ENCODE measurements at places on chromosomes 1 and 21.
A peak's percentile ranks its signal among the peaks of the same experiment; 100 is the strongest.

- ATAC-seq = no peak
These were observed 383.2 kb downstream of the KIF26B start for GRCh38 chr1:245537992-245538391.

- peak; percentile 67 for ATAC-seq
These were observed 13.8 kb downstream of the PARK7 start for GRCh38 chr1:7975212-7975865.

GRCh38 chr1:196774175-196774574 is 465 bp upstream of the CFHR3 start:
- ATAC-seq = no peak

DNA sequence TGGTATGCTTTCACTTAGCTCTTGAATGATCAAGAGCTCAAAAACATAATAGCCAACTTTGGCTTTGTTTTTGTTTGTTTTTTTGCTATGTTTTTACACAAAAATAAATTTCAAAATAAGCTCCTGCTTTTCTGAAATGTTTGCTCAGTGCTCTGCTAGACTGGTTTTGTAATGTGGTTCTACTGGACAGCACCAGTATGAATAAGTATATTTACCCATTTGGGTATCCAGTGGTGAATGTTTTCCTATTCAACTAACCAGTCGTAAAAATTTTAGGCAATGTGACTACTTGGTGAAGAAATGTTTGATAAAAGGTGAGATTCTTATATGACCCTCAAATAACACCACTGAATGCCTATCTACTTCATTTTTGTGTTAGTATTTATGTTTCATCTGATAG is 308.6 kb downstream of the PTPRC start:
- ATAC-seq = no peak

DNA sequence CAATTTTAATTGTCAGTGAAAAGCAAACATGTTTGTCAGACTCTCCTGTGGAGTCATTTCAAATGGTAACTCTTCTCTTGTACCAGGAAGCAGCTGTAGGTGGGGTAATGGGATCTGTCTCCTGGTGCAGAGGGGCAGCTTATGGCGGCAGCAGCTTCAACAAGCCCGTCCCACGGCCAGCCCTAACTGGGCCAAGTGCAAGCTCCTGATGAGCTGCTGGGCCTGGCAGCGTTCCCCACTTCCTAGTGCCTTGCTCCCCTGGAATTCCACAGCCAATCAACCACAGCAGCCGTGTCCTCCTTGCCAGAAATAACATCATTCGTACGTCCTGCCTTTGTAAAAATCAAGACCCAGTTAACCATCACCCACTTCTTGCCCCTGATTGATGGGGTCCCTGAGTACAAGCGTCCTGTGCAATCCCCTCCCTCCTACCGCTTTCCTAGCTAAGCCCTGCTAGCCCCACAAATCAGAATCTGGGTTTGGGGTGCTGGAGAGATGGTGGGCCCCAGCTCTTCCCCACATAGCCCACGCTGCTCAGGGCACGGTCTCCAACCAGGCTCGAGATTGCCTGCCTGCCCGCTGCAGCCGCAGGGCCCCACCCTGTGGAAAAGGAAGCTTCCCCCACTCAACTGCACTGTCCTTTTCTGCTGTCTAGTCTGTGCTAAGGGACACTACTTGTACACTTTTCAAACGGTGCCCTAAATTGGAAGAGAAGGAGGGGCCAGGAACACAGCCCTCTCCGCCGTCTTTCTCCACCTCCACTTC is 61.2 kb downstream of the TOR1AIP2 start:
- no peak for ATAC-seq

DNA sequence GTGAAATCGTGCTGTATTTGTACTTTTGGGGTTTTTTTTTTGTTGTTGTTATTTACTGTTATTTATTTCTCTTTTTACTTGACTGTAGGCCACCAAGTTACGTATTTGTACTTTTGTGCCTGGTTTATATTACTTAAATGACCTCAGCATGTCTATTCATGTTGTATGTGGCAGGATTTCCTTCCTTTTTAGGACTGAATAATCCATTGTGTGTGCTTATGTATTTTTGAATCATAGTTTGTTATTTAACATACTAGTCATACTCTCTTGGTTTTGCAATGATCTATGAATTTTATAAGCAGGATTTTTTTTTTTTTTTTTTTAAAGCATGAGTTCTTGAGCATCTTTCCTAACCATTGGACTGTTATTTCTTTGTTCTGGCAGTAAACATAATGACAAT is 51.2 kb downstream of the RNF2 start:
- no peak for ATAC-seq

DNA sequence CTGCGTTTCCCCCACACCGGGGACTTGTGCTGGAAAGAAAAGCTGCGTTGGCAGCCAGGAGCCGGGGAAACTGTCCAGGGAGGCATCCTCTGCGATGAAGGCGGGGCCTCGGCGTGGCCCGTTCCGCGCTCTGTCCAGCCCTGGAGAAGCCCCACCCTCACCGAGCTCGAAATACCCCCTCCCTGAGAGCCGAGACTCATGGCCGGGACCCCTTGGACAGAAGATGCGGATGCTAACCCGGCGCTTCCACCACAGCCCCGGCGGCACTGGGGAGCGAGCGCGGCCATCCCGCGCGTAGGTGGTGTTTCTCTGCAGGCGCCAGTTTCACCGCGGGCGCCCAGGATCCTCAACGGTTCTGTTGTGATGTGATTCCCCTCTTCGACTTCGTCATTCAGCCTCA is 31.6 kb downstream of the PDE9A start:
- no peak for ATAC-seq

DNA sequence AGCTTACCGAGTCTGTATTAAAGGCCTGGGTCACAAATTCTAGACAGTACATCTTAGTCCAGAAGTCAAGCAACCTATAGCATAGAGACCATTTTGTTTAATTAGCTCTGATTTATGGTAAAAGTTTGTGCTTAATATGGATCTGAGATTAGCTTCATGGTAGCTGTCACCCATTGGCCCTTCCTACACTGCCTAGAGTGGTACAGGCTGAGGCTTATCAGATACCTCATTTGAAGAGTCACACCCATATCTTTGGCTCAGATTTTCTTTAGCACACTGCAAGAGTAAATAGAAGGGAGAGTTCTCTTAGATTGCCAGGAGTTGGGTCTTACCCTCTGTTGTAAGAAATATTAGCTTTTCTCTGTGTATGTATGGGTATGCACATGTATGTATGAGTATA is 3.6 kb downstream of the AK4 start:
- no peak for ATAC-seq

DNA sequence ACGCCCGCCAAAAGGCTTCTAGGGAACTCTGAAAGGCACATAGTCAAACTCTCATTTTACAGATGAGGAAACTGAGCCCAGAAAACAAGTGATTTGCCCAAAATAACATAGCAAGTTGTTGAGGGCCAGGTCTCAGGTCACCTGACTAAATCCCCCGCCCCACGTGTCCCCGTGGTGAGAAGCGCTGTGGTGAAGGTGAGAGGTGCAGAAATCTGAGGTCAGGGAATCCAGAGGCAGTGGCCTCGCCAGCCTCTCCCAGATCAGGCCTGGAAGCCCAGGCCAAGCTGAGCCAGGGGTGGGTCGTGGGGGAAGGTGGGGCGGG is 5.1 kb downstream of the HDGF start:
- no peak for ATAC-seq

DNA sequence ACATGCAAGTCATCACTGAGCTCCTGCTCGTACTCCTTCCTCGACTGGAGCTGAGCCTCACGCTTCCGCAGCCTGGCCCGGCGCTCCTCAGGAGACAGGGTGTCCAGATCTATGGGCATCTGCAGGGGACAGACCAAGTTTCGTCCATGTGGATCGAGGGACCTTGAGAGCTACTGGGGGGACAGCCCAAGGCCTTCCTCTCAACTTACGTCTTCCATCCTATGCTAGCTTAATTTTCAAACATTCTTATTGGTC is 2.4 kb downstream of the MRPL55 start:
- ATAC-seq = no peak

GRCh38 chr1:209015092-209015491 is 568.4 kb upstream of the CAMK1G start:
- ATAC-seq = no peak

DNA sequence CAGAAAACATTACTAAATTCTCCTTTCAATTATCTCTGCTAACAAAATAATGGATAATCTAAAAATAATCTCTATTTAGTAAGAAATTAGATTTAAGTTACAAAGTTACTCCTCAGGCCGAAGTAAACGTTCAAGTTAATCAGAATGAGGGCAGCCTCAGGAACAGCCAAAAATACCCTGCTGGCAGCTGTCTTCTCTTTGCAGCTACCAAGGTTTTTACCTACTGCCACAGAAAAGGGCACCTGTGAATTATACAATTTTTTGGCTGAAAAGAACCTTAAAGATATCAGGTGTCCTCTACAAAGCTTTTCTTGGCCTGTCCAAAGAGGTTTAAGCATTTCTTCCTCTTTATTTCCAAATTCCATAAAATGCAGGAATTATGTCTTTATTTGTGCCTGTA is 84.4 kb downstream of the AKT3 start:
- ATAC-seq = no peak

GRCh38 chr1:118116401-118116800 is 68.6 kb downstream of the SPAG17 start:
- no peak for ATAC-seq

- no peak for ATAC-seq
These were observed 59.6 kb upstream of the C1orf87 start for GRCh38 chr1:60133000-60133673.

GRCh38 chr1:242199776-242200458 is 201.0 kb upstream of the MAP1LC3C start:
- ATAC-seq = no peak

DNA sequence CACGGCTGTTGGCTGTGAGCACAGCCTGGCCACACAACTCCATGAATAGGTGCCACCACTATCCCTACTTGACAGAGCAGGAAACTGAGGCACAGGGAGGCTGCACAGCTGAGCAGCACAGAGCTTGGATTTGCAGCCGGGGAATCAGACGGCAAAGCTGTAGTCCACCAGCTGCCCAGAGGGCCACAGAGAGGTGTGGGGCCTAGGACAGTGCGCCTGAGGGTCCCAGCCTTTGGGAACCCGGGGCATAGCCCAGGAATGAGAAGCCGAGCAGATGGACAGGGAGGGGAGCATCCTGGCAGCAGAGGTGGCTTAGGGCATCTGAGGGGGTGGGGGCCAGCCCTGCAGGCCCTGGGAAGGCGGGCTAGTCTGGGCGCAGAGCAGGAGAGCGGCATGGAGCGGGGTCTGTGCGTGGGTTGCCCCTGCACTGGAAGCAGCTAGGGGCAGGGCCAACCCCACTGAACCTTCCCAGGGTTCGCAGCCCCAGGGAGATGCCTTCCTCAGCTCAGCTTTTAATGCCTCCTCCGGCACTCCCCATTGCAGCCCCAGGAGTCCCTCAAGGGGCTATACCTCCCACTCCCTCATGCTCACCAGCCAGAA is 46.2 kb upstream of the COL18A1 start:
- no peak for ATAC-seq

DNA sequence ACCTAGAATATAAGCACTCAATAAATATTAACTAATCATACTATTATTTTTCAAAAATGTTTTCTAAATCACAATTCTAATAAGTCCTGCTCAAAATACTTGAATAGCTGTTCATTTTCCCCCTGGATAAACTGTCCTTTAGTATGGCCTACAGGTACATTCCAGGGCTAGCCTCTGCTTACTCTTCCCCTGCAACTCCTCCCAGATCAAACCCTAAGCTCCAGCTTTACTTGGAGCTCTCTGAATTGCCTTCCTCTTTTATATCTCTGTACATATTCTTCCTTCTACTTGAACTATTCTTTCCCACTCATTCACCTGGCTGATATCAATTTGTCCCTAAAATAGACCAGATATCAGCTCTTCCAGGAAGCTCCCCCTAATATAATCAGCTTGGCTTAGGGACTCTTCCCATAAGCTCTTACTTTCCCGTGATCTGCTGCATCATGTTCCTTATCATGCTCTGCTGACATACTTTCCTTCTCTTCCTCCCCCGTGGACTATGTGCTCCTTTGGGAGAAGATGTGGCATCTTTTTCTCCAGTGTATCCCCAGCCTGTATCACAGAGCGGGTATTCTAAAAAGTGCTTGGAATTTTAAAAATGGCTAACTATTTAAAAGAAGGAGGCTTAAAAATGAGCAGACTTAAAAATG is 43.1 kb upstream of the PIGC start:
- no peak for ATAC-seq

DNA sequence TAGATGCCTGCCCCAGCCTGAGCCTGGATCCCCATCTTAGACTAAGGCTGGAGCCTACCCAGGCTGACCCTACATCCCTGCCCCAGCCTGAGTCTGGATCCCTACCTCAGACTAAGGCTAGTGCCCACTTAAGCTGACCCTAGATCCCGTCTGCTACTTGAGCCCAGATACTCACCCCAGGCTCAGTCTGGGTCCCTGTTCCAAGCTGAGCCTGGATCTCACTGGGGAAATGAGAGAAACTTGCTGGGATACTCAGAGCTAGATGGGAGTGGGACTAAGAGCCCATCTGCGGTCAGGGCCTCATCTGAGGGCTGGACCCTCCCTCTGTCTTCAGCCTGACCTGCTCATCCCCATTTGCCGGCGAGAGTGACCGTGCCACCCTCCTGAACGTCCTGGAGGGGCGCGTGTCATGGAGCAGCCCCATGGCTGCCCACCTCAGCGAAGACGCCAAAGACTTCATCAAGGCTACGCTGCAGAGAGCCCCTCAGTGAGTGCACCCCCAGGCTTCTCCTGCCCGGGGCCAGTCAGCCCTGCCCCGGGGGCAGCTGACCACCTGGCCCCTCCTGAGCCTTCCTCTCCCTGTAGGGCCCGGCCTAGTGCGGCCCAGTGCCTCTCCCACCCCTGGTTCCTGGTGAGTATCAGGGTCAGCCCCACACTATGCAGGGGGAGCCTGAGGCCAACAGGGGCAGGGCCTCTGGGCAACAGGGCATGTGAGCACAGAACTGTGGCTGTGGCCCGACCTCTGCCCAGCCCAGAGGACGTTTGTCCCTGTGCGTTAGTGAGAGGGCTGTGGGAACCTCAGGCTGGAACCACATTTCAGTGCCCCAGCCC is 36.8 kb downstream of the TRIM11 start:
- no peak for ATAC-seq

DNA sequence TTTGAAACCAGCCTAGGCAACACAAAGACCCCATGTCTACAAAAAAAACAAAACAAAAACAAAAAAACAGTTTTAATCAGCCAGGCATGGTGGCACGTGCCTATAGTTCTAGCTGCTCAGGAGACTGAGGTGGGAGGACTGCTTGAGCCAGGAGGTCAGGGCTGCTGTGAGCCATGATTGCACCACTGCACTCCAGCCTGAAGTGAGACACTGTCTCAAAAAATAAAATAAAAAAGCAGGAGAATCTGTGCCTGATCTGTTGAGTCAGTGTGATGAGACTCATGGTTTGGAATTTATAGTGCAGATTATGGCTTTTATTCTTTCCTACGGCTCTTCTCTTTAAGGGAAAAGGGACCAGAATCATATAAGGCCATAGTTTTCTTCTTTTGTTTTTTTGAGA is 16.5 kb downstream of the TRIT1 start:
- ATAC-seq = no peak

DNA sequence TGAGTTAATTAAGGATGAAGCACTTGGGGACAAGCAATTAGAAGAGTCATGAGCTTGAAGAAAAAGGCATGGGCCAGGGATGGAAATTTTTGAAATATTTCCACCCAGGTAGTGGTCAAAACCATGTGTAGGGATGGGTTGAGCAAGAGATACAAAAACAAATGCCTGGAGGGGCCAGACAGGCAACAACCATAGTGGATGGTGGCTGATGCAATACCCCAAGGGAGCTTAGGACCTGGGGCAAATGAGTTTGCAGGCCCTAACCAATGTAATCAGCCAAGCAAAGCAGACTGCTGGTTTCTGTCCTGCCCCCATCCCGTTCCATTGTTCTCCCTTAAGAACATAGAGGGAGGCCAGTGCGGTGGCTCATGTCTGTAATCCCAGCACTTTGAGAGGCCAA is 119.1 kb upstream of the FGGY start:
- ATAC-seq = no peak
